ENCODE measurements at places on chromosomes 12 and 14.
A peak's percentile ranks its signal among the peaks of the same experiment; 100 is the strongest.

- DNase-seq = no peak
Observed at GRCh38 chr12:75103822-75104221, 105.8 kb downstream of the KCNC2 start.

DNA sequence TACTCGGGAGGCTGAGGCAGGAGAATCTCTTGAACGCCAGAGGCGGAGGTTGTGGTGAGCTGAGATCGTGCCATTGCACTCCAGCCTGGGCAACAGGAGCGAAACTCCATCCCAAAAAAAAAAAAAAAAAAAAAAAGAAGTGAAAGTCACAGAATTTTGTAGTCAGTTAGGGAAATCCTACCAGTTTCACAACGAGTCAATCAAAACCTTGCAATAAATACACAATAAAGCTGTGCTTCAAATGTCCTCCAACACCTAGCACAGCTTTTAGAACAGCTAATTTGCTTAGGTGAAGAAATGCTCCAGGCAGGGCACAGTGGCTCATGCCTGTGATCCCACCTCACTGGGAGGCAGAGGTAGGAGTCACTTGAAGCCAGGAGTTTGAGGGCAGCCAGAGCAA lies 112.8 kb upstream of the ATF7IP start:
- no peak for DNase-seq

DNA sequence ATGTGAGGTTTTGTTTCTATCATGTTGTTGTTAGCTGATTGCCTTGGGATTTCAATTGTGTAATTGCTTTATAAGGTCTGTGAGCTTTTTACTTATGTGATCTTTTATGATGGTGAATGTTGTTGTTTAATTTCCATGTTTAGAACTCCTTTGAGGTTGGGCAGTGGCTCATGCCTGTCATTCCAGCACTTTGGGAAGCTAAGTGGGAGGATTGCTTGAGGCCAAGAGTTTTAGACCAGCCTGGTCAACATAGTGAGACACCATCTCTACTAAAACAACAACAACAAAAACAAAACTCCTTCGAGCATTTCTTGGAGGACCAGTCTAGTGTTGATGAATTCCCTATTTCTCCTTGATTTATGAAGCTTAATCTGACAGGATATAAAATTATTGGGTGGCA lies 102.1 kb upstream of the PMCH start:
- DNase-seq = no peak

DNA sequence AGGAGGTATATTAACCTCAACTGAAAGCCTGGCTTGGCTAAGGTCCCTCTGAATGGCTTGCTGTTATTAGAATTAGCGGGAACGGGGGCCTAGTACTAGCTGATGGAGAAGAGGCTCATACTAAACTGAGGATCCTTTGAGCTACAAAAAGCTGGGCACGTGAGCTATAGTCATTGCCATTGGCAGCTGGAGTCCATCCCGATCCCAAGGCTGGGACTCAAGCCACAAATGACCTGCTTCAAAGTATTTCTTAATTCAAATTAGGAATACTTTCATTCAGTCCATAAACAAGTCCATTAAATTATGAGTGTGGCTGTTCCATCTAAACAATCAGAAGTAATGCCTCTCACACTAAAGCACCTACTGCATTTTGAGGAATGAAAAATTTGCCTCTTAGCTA lies 114.5 kb downstream of the DACT1 start:
- DNase-seq = no peak

- DNase-seq = no peak
Observed at GRCh38 chr12:110917467-110917866, 2.9 kb downstream of the MYL2 start.

- no peak for DNase-seq
Observed at GRCh38 chr14:105409364-105409763, 10.3 kb upstream of the MTA1 start.

- DNase-seq = no peak
Observed at GRCh38 chr12:93042283-93042682, 113.2 kb upstream of the EEA1 start.

- peak; percentile 82 for DNase-seq
Observed at GRCh38 chr14:78173346-78174035, 3.3 kb downstream of the NRXN3 start.

- DNase-seq = no peak
Observed at GRCh38 chr12:7112041-7112440, 3.0 kb upstream of the C1RL start.

DNA sequence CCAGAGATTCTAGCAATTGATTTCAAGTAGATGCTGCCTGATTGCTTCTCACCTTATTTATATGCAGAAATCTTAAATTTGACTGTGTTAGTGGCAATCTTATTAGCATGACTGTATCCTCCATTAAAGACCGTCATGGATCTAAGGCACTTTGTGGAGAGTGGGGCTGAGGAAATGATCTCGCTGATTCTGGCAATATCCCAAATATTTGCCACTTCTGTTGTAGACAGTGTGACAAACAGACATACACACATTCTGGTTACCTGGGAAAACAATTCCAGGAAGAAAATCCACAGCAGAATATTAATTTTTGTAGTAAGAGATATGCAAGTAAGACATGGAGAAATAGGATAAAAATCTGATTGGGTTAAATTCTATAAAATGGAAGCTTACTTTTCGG lies 269.0 kb upstream of the G2E3 start:
- DNase-seq = peak; percentile 79

DNA sequence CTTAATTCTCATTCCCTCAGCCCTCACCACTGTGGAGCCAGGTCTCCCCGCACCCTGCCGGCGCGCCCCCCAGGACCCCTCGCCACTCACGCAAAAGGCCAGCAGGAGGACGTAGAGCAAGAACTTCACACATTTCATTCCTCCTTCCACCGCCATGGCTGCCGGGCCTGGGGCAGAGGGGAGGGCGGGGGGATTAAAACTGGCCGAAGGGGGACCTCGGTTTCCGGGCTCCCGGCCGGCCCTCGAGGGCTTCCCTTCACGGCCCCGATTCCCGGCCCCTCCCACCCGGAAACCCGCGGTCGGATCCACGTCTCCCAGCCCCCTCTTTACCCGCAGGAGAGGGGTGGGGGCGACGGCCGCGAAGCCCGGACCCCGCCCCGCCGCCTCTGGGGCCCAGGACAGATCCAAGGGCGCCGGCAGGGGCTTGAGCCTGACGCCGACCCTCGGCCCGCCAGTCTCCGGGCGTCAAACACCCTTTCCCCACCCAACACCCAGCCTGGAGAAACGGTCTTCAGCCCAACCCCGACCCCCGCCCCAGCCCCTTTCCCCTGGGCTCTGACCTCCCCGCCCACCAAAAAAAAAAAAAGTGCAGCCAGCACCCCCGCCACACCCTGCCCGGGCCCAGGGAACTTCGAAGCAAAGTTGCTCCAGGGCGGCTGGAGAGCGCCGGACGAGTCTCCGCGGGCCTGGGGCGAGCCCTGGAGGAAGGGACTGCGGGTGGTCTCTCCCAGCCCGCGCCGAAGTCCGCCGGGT lies 447 bp downstream of the CD63 start:
- DNase-seq = peak; percentile 6

DNA sequence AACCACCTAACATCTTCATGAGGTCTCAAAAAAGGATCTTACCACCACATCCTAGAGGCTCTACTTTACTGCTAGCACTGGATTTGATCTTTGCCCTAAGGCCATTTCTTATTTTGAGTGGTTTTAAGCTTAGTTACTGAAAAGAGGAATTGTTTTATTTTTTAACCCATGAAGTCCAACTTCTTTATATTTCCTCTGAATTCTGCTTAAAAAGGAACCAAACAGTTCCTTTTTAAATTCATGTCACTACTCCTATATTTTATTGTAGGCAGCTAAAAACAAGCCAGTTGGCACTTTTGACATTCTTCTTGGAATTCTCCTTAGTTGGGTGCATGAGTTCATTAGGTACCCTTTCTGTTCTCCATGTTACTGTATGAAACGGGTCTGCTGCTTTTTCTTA lies 76.4 kb downstream of the FGD4 start:
- no peak for DNase-seq

DNA sequence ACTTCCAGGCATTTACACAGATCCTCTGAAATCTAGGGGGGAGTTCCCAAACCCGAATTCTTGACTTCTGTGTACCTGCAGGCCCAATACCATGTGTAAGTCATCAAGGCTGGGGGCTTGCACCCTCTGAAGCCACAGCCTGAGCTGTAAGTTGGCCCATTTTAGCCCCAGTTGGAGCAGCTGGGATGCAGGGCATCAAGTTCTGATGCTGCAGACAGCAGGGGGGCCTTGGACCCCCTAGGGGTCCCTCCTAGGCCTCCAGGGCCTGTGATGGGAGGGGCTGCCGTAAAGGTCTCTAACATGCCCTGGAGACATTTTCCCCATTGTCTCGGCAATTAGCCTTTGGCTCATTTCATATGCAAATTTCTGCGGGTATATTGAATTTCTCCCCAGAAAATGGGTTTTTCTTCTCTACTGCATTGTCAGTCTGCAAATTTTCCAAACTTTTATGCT lies 59.5 kb downstream of the LRIG3 start:
- no peak for DNase-seq

- DNase-seq = no peak
Observed at GRCh38 chr12:83470749-83471148, 784.0 kb downstream of the TMTC2 start.

GRCh38 chr12:129551441-129551840 lies 352.4 kb downstream of the TMEM132D start:
- no peak for DNase-seq

DNA sequence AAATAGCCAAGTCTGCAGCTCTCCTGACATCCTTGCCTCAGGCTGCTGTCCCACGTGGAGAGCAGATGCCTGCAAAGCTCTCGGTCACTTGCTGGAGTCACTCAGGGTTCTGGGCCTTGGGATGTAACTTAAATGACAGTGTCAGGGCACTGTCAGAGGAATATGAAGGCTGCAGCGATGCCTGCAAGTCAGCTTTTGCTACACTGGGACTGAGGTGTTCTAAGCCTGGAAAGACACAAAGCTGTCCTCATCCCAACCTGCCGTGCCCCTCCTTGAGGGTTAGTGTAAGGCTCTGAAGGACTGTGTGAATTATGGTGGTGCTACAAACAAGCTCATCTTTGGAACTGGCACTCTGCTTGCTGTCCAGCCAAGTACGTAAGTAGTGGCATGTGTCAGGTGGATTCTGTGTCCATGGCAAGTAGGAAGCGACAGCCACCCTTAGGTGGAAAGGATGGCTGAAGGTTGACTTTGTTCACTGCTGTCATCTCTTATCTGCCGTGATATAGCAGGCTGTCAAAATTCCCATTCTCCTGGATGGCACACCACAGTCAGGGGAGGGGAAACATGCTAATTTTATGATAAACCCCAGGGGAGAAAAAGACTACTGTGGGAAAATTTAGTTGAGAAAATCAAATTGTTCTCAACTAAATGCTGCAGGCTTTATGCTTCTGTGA lies 79.9 kb downstream of the DAD1 start:
- DNase-seq = no peak

- DNase-seq = no peak
Observed at GRCh38 chr14:61266891-61267740, 14.0 kb downstream of the TMEM30B start.

GRCh38 chr14:54086767-54087166 lies 130.1 kb upstream of the BMP4 start:
- no peak for DNase-seq

DNA sequence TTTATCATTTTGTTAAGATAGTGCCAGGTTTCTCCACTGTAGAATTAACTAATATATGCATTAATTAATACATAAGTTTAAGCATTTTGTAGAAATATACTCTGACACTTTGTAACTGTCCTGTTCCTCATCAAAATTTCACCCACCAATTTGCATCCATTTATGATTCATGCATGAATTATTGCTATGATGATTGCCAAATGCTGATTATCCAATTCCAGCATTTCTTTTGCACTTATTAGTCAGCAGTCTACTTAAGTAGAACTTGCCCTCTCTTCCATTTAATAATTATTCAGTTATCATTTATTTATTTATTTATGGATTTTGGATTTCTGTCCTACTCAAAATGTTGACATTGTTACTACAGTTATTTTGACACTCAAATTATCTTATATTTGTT lies 72.2 kb downstream of the SLC6A15 start:
- no peak for DNase-seq

DNA sequence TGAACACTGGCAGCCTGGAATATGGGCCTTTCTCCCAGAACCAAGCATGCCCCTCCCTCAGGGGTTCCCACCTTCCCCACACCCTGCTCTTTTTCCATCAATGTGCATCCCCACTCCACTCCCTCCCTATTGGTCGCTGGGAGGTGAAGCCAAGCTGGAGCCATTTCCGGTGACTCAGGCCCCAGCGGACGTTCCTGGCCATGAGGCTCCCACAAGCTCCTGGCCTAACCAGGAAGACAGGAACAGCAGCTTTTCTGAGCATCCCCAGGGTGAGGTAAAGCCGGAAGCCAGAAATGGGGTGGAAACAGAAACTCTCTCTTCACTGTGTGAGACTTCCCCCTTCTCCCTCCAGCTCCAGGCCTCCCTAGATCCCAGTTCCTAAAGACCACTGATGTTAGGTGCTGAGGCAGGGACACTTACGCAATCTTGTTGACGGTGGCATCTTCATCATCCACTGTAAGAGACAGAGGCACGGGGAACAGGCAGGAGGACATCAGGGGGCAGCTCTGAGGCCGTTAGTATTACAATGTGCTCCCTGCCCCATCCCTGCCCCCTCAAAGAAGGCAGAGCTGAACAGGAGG lies 5.1 kb downstream of the LMBR1L start:
- no peak for DNase-seq

DNA sequence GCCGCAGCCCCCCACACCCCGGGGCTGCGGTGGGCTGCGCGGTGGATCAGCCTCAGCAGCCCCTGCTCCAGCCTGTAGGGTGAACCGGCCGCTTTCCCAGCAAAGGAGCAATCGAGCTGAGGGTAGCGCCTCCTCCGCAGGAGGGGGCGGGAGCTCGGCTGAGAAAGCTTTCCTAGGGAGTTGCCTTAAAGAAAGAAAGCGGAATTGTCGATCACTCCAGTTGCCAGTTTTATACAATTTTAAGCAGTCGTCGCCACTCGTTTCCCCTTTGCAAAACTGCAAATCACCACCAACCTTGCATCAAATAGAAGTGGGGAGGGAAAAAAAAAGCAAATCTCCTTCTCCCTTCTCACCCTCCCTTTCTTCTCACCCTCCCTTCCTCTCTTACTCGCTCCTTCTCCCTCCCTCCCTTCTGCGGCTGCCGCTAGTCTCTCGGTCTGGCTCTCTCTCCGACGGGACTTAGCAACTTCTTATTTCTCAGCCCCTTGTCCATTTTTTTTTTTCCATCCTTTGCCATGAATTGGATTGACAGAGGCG lies at the start of gene PDE3A:
Gene PDE3A (plus strand): TSS at position 424 of the 537 bp plus-strand sequence. CDS start 748 bp downstream, outside the sequence.
- no peak for DNase-seq

DNA sequence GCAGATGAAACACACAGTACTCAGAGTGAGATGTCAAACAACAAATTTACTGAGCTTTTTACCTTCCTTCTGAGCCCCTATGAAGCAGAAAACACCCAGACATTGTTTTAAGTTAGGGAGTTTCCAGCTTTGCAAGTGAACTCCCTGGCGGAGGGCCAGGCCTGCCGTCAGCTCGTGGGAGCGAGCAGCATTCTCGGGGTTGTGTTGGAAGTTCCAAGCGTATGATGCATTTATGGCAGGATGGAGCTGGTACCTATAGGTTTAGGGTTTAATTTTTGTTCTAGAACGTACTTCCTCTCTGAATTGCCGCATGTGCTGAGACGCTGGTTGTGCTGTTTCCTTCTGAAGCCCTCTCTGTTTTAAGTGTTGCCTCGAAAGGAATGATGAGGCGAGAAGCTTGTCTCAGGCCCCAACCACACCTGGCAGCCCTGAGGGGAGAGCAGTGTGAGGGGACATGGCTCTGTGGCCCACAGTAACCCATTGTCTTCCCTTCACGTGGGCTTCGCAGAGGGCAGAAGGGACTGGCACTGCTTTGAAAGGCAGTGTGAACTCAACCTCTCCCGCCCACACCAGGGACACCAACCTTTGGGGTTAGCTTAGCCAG lies 76.6 kb downstream of the SSPN start:
- no peak for DNase-seq

Measured in DMS79 treated with DMSO at 0.1 percent for 48 hours (cell line).